ENCODE measurements at places on chromosomes 7 and 10.

DNA sequence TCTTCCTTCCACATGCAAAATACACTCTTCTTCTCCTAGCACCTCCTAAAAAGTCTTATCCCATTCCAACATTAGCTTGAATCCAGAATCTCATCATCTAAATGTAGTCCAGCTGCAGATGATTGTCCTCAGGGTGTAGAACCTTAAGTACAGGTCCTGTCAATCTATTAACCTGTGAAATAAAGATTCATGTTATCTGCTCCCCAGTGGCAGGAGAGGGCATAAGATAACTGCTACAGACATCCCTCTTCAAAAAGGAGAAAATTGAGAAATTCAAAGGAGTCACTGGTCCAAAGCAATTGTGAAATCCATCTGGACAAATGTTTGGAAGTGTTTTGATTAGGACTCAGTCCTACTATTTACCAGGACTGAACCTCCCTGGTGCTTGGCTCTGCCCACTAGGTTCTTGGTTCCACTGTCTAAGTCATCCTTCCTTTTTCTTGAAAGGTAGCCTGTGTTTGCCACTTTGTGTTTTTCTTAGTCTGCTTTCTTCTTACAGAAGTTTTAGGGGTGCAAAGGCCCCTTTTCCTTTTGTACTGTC, 96.2 kb downstream of the ADD3 start:
- DNase-seq, result no peak

- no peak for DNase-seq
These were observed 592.3 kb upstream of the GALNT17 start for GRCh38 chr7:70539617-70540016.

DNA sequence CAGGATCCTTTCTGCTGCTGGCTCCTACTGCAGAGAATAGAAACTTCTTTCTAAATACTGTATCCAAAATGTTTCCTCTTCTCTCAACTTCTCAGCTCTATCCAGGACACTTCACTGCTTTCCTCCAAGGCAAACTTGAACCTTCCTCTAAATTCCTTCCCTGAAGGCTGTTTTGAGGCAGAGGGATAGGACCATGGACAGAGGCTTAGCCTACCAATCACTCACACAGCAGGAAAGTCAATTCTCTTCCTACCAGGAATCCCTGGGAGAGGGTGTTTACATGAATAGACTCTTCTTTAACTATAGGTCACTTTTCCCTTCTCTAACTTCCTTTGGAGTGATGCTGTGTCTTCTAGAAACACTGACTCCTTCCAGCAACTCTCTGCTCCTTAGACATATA, 115.6 kb upstream of the MKLN1 start:
- DNase-seq, result no peak

- peak; percentile 25 for DNase-seq
These were observed 177.6 kb downstream of the PARD3 start for GRCh38 chr10:34637418-34637911.

DNA sequence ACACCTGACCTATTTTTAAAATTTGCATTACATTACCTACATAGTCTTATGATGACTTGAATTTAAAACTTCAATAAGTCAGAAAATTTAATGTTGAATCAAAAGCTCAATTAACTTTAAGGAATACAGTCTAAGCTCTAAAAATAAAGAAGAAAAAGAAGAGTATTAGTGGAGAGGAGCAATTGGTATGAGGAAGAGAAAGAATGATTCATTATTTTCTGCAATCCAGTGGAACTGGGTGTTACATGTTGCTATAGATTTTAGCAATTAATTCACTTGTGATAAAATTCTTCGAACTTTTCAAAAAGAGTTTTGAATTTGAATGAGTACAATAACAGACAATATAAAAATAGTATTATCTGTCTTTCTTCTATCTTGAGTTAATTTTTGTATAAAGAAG, 158.9 kb upstream of the POT1 start:
- DNase-seq, result no peak

GRCh38 chr7:140734096-140734495, 37.6 kb downstream of the NDUFB2 start:
- no peak for DNase-seq

- DNase-seq, result no peak
These were observed 319.9 kb downstream of the BMPER start for GRCh38 chr7:34225193-34225592.

DNA sequence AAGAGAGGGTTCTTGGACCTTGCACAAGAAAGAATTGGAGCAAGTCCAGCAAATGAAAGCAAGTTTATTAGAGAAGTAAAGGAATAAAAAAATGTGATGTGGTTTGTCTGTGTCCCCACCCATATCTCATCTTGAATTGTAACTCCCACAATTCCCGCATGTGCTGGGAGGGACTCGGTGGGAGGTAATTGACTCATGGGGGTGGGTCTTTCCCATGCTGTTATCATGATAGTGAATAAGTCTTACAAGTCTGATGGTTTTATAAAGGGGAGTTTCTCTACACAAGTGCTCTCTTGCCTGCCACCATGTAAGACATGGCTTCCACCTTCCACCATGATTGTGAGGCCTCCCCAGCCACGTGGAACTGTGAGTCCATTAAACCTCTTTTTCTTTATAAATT, 39.2 kb upstream of the FZD9 start:
- DNase-seq, result no peak

GRCh38 chr7:125326666-125327255, 397.1 kb upstream of the POT1 start:
- no peak for DNase-seq

DNA sequence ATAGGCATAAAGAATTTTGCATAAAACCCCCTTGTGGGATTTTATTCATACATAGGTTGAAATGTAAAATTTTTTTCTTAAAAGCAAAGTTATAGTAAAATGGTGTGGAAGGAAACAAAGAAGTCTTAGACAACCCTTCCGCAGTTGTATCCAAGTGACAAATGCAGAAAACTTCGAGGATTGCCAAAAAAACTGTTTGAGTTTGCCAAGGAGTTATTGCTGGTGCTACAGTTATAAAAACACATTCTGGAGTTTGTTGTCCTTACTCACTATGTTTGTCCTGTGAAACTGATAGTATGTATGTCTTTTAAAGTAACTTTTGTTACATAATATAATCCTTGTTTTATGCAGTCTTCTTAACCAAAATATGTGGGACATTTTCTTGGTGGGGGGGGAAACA, 120.3 kb downstream of the FOXP2 start:
- no peak for DNase-seq

- no peak for DNase-seq
These were observed 156.8 kb upstream of the FRMD4A start for GRCh38 chr10:14487488-14487883.

DNA sequence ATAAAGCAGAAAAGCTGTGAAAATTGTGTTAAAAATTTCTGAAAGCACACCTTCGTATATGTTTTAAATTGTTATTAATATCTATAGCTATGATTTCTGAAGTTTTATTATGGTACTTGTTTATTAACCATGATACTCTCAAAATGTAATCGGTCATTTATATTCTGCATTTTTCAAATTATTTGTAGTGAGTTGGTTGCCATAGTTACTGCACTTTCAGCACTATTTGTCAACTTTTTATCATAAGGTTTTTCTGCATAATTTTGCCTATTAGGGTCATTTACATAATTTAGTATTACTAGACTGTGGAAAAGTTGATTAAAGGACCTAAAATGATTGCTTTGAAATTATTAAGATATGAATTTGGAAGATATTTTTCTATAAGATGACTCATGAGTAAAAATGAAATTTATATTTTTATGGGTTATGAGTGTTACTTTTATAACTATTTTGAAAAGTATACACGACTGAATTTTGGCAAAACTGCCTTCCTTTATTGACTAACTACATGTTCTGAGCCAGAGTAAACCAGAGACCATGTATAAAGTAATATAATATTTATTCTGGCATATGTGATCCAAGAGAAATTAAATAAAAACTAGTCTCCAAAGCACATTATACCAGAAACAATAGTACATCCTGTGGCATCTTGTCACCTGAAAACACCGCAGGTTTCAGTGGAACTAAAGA, 7.9 kb upstream of the AGR2 start:
- DNase-seq, result no peak

DNA sequence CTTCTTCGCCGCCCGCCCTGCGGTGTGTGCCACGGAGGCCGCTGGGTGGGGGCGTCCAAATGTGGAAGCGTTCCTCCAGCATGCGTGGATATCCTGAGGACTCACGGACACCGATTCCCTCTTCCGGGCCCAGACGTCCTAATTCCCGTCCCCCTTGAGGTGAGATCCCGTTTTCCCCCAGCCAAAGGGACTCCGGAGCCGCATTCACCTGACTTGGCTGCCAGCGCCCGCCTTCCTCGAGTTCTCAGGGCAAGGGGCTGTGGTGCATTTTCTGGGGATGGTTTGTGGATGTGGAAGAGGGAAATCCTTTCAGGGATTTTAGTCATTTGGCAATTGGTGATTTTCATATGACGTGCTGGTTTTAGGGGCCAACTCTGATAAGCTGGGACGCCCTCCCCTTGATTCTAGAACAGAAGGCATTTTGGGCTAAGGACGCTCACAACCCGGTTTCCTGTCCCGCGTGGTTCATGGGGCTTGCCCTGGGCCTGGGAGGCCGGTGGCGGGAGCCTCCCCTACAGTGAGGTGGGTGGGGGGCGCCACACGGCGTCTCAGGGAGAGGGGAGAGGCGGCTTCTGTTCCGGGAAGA, 165.4 kb downstream of the ACTR3B start:
- no peak for DNase-seq

- no peak for DNase-seq
These were observed 38.5 kb downstream of the GHRHR start for GRCh38 chr7:31002256-31002655.

DNA sequence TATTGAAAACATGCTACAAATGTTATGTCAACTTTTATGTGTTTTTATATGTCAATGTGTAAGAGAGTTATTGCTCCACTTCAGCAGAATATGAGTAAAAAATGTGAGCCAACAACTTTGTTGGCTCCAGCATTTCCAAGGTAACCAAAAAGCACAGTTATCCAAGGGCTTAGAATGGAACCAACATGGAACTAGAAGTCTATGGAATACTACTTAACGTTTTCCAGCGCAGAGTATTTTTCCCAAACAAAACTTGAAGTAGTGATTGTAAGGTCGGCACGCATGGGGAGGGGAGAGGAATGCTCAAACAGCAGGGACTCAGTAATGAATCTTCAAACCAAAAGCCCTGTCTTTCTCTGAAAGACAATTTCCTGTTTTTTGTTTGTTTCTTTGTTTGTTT, 45.0 kb upstream of the TSPAN13 start:
- DNase-seq, result no peak

GRCh38 chr7:90834771-90835170, 238.7 kb downstream of the CDK14 start:
- DNase-seq, result no peak

DNA sequence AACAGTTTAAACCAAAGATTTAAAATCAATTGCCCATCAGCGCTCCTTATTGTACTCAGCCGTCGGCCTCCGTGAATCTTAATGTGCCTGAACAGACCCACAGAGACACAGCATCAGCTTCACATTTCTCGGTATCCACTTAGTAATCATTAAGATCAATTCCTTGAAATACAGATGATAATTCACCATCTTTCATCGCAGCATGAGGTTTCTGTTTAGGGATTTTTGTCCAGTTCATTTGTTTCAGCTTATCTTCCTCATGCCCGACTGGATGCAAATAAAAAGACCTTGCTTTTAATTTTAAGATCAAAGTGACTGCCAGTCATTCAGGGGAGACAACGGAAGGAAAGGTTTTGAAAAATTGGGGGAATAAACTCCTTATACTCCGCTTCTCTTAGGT, 207.8 kb downstream of the WDR37 start:
- no peak for DNase-seq

- DNase-seq, result no peak
These were observed 21.3 kb downstream of the SDHAF3 start for GRCh38 chr7:97138830-97139229.

Data from NCI-H1694 (cell line).